ENCODE measurements at places on chromosomes 3 and 15. TPM values are rescaled to one million over a fixed set of nuclear protein-coding genes. Genes with fewer than 3 reads are reported as not detected.

Gene LIPH
- total RNA-seq: 0.36 TPM

- no peak overlapping the region for H3K27ac ChIP-seq
- peaks cover 3% of the 10 kb centered on the region for H3K4me1 ChIP-seq
- peak; percentile 67 for DNase-seq
- H3K36me3 ChIP-seq: no peaks in the 10 kb centered on the region
- peaks cover 43% of the 10 kb centered on the region for H3K27me3 ChIP-seq
Measured at GRCh38 chr3:184523825-184524615, 37.6 kb upstream of the EPHB3 start.

Gene NEK10
- 6.6 TPM for total RNA-seq

Gene SQOR
- total RNA-seq: 40.3 TPM

Gene NUTM1
- total RNA-seq: not detected

Gene TMCO5A
- total RNA-seq: not detected

- no peak for DNase-seq
- no peaks in the 10 kb centered on the region for H3K4me1 ChIP-seq
Measured at GRCh38 chr3:140443073-140443472, 234.8 kb upstream of the TRIM42 start.

DNA sequence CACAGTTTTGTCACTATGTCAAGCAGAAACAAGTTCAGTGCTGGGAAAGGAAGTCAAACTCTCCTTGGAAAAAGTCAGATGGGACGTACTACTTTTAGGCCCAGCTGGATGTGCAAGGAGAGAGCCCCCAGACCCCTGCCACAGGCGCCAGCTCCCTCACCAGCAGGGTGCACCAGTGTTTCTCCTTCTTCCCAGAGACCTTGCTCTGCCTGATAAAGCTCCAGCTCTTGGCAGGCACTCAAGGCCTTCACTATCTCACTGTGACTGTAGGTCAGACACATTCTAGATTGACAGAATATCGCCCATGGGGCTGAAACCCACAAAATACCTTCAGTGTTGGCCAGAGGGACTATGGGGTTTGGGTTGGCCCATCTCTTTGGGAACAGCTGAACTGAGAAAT, 54.8 kb upstream of the CHRNB4 start:
- no peak overlapping the region for H3K27ac ChIP-seq
- H3K4me1 ChIP-seq: no peaks in the 10 kb centered on the region
- H3K27me3 ChIP-seq: peaks cover 13% of the 10 kb centered on the region

GRCh38 chr3:127002195-127003174, 19.6 kb downstream of the PLXNA1 start:
- peak; percentile 89 for DNase-seq
- no peaks in the 10 kb centered on the region for H3K27me3 ChIP-seq
- peaks cover 17% of the 10 kb centered on the region for H3K36me3 ChIP-seq
- peak overlapping the region; percentile 99 for H3K27ac ChIP-seq

GRCh38 chr15:54820098-54820497, 376.6 kb downstream of the RSL24D1 start:
- no peaks in the 10 kb centered on the region for H3K4me1 ChIP-seq
- H3K27ac ChIP-seq: no peak overlapping the region
- H3K27me3 ChIP-seq: no peaks in the 10 kb centered on the region
- H3K36me3 ChIP-seq: no peaks in the 10 kb centered on the region
- no peak for DNase-seq

Gene IL12A
- 0.90 TPM for total RNA-seq

DNA sequence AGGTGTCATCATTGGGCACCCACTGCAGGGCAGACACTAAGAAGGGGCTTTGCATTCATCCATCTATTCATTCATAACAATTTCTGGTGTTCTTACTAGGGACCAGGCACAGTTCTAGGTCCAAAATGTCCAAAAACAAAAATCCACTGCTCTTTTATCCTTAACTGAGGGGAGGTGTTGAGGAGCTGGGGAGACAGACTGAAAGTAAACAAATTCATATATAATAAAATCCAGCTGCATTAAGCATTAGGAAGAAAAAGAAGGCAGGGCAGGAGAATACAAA, 1.1 kb downstream of the EIF4E3 start:
- H3K4me1 ChIP-seq: peaks cover 2% of the 10 kb centered on the region
- H3K27ac ChIP-seq: no peak overlapping the region
- H3K36me3 ChIP-seq: no peaks in the 10 kb centered on the region
- H3K4me3 ChIP-seq: no peak overlapping the region
- DNase-seq: no peak

DNA sequence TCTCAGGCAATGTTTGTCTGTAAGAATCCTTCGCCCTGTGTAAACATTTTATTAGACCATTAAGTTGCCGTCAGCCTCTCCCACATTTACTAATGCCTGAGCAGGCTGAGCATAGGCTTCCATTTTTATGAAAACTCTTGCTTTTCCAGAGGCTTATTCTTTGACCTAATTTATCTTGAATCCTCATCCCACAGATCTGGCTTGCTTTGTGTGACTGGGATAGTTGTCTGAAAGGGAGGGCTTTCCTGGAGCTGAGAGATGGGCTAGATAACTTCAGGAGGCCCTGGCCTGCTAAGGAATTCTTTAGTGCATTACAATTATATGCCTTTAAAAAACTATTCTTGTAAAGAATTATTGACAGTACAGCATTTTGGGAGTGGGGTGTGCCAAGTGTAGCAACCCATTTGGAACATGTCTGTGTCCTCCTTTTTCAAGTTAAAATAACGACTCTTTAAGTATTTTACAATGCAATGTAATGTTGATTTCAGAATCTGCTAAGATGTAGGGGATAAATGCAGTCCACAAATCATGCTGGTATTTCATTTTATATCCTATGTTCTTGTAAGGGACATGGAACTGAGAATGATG, 52.4 kb downstream of the EEFSEC start:
- H3K27me3 ChIP-seq: no peaks in the 10 kb centered on the region
- no peak overlapping the region for H3K27ac ChIP-seq
- H3K4me1 ChIP-seq: peaks cover under 1% of the 10 kb centered on the region
- no peaks in the 10 kb centered on the region for H3K36me3 ChIP-seq
- DNase-seq: no peak
- H3K4me3 ChIP-seq: no peak overlapping the region

DNA sequence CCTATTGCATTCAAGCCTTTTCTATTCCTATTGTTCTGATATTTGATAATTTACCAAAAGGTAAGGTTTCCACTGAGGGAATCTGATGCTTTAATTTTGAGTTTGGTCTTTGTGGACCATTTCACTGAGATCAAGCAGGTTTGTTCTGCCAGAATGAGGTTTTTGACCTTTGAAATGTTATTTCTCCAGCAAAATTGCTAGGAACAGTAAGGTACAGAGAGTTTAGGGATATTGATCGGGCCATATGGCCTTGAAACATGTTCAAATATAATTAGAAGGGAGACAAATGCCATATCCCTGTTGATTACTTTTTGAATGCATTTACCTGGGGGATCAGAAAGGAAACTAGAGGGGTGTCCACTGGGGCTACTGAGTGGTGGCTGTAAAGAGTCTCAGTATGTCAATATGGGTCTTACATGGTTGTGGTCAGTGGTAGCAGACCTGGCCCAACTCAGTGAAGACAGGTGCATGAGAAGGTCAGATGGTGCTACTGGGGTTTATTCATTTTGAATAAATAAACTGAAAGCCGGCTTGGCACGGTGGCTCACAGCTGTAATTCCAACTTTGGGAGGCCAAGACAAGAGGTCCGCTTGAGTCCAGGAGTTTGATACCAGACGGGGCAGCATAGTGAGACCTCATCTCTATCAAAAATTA, 100.2 kb downstream of the SV2B start:
- no peak overlapping the region for H3K4me3 ChIP-seq
- no peaks in the 10 kb centered on the region for H3K4me1 ChIP-seq
- no peak overlapping the region for H3K27ac ChIP-seq

DNA sequence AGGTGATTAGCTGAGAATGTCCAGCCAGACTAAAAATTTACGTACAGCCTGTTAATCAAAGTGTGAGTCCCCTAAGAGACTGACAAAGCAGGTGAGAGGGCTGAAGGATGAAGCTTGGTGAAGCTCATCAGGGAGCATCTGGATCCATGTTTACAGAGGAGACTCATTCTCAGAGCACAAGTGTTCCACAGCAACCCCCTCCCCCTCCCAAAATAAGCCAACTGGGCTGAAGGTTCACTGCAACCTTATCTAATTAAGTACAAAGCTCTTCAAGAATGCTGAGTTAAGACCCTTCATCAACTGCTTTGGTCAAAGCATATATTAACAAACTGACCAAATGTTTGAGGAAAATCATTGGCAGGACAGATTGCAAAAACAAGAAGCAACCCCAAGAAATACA, 262.6 kb upstream of the ZNF385D start:
- H3K4me3 ChIP-seq: no peak overlapping the region
- no peaks in the 10 kb centered on the region for H3K4me1 ChIP-seq
- no peaks in the 10 kb centered on the region for H3K27me3 ChIP-seq
- no peak overlapping the region for H3K27ac ChIP-seq
- no peak for DNase-seq
- no peaks in the 10 kb centered on the region for H3K36me3 ChIP-seq

Gene PFN2
- total RNA-seq: 256 TPM

- peak overlapping the region; percentile 91 for H3K27ac ChIP-seq
- peaks cover 14% of the 10 kb centered on the region for H3K36me3 ChIP-seq
- H3K27me3 ChIP-seq: no peaks in the 10 kb centered on the region
Measured at GRCh38 chr15:88621789-88622604, 857 bp downstream of the AEN start.

Gene PIF1
- total RNA-seq: 5.3 TPM

Gene IL17RB
- total RNA-seq: under 0.01 TPM

- peaks cover 18% of the 10 kb centered on the region for H3K4me1 ChIP-seq
- H3K27me3 ChIP-seq: no peaks in the 10 kb centered on the region
- H3K4me3 ChIP-seq: peak within 1 kb of the TSS; percentile 86
- H3K36me3 ChIP-seq: no peaks in the 10 kb centered on the region
Measured at GRCh38 chr3:191328962-191329653, at the start of gene CCDC50. CCDC50 (plus strand) TSS chr3:191329394; CDS start chr3:191329675, 281 bp downstream.

Gene SERPINI2
- not detected for total RNA-seq

- H3K27me3 ChIP-seq: no peaks in the 10 kb centered on the region
- H3K27ac ChIP-seq: no peak overlapping the region
- no peak overlapping the region for H3K4me3 ChIP-seq
- no peaks in the 10 kb centered on the region for H3K4me1 ChIP-seq
Measured at GRCh38 chr3:1135194-1135593, 42.4 kb downstream of the CNTN6 start.

- DNase-seq: peak; percentile 72
- no peaks in the 10 kb centered on the region for H3K27me3 ChIP-seq
- H3K4me1 ChIP-seq: peaks cover 11% of the 10 kb centered on the region
- H3K4me3 ChIP-seq: no peak overlapping the region
Measured at GRCh38 chr15:100686725-100687473, 84.5 kb downstream of the ASB7 start.

Gene RASGRP1
- 1.9 TPM for total RNA-seq

Gene SRGAP3
- total RNA-seq: 1.4 TPM

Gene XXYLT1
- 13.1 TPM for total RNA-seq

- peak; percentile 62 for DNase-seq
- no peaks in the 10 kb centered on the region for H3K27me3 ChIP-seq
- H3K36me3 ChIP-seq: no peaks in the 10 kb centered on the region
- no peak overlapping the region for H3K4me3 ChIP-seq
- no peak overlapping the region for H3K27ac ChIP-seq
- H3K4me1 ChIP-seq: peaks cover 2% of the 10 kb centered on the region
Measured at GRCh38 chr15:31489801-31490646, 163.4 kb downstream of the KLF13 start.

DNA sequence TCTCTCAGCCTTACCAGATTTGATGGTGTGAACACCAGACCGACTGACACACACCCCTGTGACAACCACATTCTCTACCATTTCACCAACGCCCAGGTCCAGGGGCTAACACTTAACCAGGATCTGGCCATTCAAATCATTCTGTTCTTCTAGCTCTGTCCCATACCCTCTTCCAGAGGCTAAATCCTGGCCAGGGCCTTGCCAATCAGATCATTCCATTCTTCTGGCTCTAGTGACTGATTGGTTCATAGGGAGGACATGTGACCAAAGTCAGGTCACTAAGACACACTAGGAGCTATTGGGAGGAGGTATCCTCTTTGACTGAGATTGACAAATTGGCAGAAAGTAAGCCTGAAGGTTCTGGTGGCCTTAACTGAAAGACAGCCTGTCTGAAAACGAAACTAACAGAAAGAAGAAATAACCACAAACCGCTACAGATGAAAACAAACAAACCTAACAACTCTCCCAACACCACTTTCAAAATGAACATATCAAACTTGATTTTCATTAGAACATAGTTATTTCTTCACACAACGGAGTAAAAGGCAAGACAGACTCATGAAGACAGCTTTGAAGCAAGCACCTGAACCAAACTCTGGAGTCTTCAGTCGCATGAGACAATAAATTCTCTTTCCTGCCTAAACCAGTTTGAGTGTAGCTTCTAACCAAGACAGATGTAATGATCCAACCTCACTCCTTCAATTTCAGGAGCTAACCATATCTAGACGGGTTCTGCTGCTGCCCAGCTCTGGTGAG, 68.5 kb downstream of the TRANK1 start:
- DNase-seq: no peak
- no peaks in the 10 kb centered on the region for H3K4me1 ChIP-seq
- no peaks in the 10 kb centered on the region for H3K27me3 ChIP-seq
- no peak overlapping the region for H3K27ac ChIP-seq
- H3K4me3 ChIP-seq: no peak overlapping the region

DNA sequence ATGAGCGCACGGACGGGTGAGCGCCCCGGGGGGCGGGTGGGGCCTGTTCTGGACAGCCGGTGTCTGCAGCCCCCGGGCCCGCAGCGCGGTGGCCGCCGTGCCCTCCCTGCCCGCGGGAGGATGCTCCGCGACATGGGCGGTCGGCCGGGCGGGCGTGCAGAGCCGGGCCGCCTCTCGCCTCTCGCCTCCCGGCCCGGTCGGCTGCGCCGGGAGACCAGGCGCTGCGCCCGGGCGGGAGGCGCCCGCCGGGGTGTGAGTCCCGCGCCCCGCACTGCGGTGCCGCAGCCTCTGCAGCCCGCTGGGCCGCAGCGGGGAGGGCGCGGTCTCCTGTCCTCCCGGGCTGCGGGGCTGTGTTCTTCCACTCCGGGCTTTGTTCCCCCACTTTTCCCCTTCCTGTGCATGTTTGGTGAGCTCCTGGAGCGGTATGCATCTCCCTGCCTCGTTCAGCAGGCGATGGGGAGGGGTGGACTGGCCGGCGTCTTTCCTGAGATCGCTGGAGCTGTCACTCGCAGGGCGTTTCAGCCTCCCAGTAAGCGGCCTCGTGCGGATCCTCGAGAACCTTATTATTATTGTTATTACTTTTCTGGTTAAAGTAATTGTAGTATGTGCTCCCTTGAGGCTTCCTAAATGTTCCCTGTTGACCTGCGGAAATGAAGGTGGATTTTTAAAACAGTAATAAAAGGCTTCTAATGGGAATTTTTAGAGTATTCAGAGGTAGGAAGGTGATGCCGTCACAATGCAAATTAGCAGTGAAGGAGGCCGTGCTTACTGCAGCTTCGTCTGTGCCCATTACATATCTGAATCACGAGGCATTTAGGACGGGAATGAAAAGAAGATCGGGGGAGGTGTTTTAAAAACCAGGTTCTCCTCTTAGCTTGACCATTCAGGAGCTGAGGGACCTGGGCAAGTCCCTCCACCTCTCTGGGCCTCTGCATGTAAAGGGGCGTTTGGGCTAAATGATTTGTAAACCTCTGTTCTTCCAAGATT, 593 bp downstream of the TMOD2 start:
- DNase-seq: peak; percentile 34
- H3K27ac ChIP-seq: no peak overlapping the region
- no peaks in the 10 kb centered on the region for H3K36me3 ChIP-seq
- H3K27me3 ChIP-seq: peaks cover 28% of the 10 kb centered on the region
- H3K4me1 ChIP-seq: 0 out of 2 replicates have a peak, but pooled peaks cover 4% of the 10 kb centered on the region
